AG04450 (cell line): ENCODE measurements at places on chromosomes 11 and 22.

- no peak for DNase-seq
These were observed at the start of gene NAALAD2 for GRCh38 chr11:90134478-90135003. Gene NAALAD2 (plus strand): TSS chr11:90134663. CDS start chr11:90134759, 96 bp downstream.

DNA sequence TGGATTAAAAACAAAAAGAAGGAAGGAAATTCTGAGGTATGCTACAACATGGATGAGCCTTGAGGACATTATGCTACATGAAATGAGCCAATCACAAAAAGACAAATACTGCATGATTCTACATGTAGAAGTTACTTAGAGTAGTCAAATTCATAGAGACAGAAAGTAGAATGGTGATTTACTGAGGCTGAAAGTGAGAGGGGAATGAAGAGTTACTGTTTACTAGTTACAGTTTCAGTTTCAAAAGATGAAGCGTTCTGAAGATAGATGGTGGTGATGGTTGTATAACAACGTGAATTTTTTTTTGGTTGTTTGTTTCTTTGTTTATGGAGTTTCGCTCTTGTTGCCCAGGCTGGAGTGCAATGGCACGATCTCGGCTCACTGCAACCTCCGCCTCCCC, 9.5 kb downstream of the OR5P2 start:
- DNase-seq, result no peak

- DNase-seq, result no peak
These were observed 6.0 kb downstream of the ANKK1 start for GRCh38 chr11:113393501-113393985.

GRCh38 chr11:108618529-108618928, 25.0 kb upstream of the EXPH5 start:
- DNase-seq, result no peak

- DNase-seq, result no peak
These were observed 1.3 kb upstream of the PARVG start for GRCh38 chr22:44179196-44179988.

- DNase-seq, result no peak
These were observed 46.2 kb downstream of the WNT11 start for GRCh38 chr11:76159983-76160661.

DNA sequence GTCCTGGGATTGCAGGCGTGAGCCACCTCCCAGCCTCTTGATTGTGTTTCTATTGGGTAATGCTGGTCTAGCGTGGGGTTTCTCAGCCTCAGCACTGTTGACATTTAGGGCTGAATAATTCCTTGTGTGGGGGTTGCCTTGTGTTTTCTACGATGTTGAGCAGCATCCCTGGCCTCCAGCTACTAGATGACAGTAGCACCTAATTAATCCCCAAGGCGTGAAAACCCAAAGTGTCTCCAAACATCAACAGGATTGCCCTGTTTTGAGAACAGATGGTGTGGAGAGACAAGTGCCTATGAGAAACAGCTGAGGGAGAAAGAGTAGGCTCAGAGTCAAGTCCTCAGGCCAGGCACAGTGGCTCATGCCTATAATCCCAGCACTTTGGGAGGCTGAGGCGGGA, 67.2 kb downstream of the SGSM1 start:
- DNase-seq, result no peak

GRCh38 chr11:12871788-12872321, 137.3 kb upstream of the RASSF10 start:
- DNase-seq, result no peak

DNA sequence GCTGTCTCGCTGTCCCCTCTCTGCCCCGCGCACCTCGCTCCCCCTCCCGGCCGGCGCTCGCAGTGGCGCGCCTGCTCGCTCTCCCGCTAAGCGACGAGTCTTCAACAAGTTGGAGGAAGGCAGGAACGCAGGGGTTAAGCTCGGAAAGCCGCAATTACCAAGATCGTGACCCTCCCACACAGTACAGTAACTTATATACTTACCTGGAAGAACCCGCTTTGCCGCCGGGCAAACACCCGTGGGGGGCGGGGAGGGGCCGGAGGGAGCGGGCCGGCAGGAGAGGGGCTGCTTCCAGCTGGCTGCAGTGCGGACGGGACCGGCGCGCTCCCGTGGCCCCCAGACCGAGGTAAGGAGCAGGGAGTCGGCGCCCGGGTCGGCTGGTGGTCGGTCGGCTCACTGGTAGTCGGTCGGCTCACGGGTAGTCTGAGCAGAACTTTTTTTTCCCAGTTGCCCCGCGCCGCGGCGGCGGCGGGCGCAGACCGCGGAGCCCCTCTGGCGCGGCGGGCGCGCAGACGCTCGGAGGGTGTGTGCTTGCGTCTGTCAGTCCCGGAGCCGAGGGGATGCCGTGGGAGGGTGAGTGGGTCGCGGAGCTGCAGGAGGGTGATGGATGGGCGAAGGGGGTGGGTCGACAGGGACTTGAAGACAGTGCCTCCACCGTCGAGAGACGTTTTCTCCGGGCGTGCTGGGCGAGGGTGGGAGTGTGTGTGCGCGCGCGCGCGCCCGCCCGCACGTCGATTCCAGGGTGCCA, 101.2 kb upstream of the HSD17B12 start:
- DNase-seq, result no peak

- DNase-seq, result no peak
These were observed 132.3 kb downstream of the CSNK2A3 start for GRCh38 chr11:11220786-11221185.

GRCh38 chr22:25094579-25094978, 105.1 kb upstream of the CRYBB3 start:
- no peak for DNase-seq

- DNase-seq, result no peak
These were observed 112.4 kb downstream of the LDLRAD3 start for GRCh38 chr11:36056160-36056751.

GRCh38 chr11:83583757-83584366, 297.7 kb upstream of the CCDC90B start:
- no peak for DNase-seq

- DNase-seq, result no peak
These were observed 251.4 kb downstream of the TTC28 start for GRCh38 chr22:28428271-28428670.

- no peak for DNase-seq
These were observed 39.4 kb upstream of the RBX1 start for GRCh38 chr22:40911772-40912171.

DNA sequence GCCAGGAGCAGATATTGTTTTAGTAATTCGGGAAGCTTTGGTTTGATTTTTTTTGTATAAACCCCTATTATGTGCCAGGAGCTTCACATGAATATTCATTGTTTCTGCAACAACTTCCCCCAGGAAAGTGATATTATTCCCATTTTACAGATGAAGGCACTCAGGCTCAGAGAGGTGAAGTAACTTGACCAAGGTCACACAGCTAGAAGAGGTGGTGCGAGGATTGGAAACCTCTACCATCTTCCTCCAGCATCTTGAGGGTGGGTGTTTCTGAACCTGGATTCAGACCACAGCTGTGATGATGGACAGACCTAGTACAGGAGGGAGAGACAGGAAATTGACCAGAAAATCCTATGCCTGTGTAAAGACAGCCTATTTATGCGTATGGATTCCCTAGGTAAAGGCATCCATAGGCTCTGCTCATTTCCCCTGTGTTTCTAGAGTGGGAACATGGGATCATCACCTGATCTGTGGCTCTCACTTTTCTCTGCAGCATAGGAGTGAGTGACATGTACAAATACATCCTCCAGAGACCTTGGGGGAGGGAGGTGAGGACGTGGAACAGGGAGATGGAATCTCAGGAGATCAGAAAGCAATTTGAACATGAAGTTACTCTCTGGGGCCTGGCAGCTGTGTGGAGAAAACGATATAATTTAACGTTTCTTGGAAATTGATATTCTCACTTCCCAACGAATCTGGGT, 81.4 kb downstream of the TSPAN18 start:
- DNase-seq, result no peak

DNA sequence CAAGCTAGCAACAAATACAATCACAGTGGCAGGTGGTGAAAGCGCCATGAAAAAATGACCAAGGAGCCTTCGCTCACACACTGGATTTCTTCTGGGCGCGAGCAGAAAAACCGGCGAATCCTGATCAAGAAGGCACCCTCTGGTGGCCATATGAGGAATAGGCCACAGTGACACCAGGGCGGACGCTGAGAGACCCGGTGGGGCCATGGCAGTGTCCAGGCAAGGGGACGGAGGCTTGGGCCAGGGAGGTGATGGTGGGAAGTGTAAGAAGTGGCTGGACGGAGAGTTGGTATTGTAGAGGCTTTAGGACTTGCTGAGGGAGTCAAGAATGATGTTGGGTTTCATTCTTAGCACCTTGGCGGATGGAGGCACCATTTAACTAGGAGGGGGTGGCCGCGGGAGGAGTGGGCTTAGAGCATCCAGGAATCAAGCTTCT, 16.9 kb upstream of the RAC2 start:
- no peak for DNase-seq

DNA sequence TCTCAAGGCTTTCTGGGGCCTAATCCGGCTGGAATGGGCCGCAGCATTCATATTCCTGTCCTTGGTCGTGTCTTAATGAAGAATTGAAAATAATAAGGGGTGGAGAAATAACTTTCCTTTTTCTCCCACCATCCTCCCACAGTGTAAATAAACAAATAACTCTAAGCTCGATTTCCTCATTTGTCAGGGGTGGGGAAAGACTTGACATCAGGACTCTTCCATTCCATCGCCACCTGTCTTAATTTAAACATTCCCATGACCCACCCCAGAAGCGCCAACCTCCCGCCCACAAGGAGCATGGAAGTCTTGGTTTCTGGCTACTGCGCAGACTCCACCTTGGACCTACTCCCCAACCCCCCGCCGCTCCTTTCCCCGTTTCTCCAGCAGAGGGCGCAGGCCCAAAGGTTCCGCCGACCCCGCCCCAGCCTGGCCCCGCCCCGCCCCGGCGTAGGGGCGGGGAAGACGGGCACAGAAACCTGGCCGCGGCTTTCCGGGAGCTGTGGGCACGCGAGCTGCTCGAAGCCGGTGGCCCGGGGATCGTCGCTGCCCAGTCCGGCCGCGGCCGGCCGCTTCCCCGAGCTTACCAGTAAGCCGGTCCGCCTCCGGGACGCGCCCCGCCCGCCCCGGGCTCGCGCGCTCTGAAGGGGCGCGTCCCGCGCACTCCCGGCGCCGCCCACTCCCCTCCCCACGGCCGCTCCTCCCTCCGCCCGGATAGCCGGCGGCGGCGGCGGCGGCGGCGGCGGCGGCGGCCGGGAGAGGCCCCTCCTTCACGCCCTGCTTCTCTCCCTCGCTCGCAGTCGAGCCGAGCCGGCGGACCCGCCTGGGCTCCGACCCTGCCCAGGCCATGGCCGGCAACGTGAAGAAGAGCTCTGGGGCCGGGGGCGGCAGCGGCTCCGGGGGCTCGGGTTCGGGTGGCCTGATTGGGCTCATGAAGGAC, at the start of gene CBL:
TSS of gene CBL (plus strand) at position 766 of the 937 bp plus-strand sequence. CDS start at position 845, 79 bp downstream.
- peak; percentile 64 for DNase-seq

DNA sequence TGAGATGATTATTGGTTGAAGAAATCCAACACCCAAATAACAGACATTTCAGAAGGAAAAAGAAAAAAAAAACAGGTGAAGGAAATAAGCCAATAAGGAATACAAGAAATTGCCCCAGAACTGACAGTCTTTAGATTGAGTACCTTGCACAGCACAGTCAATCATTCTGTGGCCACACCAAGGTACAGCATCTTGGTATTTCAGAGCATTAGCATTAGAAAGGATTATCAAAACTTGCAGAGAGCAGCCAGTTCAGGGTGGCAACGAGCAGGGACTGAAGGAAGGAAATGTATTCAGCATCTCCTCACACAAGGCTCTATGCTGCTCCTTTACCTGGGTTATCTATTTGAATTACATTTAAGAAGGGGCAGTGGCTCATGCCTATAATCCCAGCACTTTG, 2.1 kb downstream of the ADA2 start:
- no peak for DNase-seq

- DNase-seq, result no peak
These were observed 829 bp upstream of the ZBED5 start for GRCh38 chr11:10858439-10859325.

GRCh38 chr11:73335204-73335923, 27.3 kb downstream of the ARHGEF17 start:
- no peak for DNase-seq

DNA sequence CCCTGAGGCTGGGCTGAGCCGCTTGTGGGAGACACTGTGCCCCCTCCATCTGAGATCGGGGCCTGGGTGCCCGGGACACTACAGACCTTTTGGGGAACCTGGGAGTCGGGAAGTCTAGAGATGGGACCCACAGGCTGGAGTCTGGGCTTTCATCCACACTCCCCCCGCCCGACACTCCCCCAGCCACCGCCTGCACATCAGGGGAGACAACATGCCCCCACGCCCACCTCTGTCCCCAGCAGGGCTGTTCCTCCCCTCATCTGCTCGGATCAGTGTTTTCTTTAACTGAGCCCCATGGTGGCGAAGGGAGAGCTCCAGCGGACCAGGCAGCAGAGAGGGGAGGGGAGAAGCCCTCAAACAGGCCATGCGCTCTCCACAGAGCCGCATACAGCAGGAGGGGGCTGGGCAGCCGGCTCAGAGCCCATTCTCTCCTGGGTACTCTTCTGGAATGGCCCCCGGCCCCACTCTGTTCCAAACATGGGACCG, 174.7 kb downstream of the IGLL1 start:
- DNase-seq, result no peak

GRCh38 chr11:44868021-44868420, 82.7 kb downstream of the TP53I11 start:
- DNase-seq, result no peak

- no peak for DNase-seq
These were observed 580.3 kb downstream of the BRD1 start for GRCh38 chr22:49247194-49247924.

DNA sequence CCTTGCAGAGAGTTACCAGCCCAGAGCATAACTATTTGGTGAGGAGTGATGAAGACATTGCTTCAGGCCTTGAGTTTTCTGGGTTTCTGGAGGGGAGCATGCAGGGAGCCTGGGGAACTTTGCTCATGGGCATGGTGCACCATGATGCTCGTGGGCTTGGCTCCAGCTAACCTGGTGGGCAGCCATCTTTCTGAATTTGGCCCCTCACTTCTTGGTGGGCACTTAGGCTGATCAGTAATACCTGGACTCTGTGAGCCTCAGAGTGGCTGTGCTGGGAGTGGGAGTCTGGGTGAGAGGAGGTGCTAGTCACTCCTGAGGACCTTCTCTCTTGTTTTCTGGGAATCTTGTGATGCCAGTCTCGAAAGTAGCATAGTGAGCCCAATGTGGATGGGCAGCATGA, 30.6 kb downstream of the AMPD3 start:
- DNase-seq, result no peak

DNA sequence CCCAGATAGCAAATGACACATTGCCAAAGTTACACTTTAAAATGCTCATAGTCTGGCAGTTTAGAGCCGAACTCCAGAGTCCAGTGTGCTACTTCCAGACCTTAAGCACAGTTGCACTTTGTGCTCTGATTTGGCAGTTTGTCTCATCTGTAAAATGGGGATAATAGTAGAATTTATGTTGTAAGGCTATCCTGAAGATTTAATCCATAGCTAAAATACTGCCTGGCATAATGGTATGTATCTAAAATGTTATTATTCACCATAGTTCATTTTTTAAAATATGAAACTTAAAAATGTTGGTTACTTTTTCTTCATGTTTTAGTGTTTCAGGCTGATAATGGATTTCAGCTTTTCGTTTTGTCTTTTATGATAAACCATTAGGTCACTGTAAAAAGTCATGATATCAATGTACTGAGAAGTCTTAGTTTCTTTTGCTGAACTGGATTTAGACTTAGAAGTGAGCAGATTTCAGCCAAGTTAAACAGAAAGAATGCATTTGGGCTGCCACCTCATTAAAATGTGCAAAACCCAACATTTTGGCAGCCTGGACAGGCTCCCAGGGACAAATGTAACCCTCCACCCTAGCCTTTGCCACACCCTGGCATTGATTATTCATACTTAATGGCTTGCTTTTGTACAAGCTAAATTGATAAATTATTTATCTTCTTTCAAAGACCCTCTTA, 933 bp downstream of the OLFML1 start:
- DNase-seq, result no peak

GRCh38 chr11:14119357-14119756, 156.8 kb downstream of the SPON1 start:
- DNase-seq, result no peak
